IMR-90 (cell line): ENCODE measurements at places on chromosomes 6 and 20. TPM values are rescaled to one million over a fixed set of nuclear protein-coding genes. Genes with fewer than 3 reads are reported as not detected.

Gene SNAI1
- total RNA-seq, result 0.54 and 0.83 TPM in 2 replicates

Gene ENTPD6
- 53.6 and 61.1 TPM in 2 replicates for total RNA-seq

Gene PRIM2
- total RNA-seq, result 37.5 and 50.5 TPM in 2 replicates

Gene PHACTR3
- total RNA-seq, result not detected in 2 replicates

Gene NKAPL
- total RNA-seq, result 0.54 and 0.83 TPM in 2 replicates

Gene COL9A3
- 0.28 and 0.36 TPM in 2 replicates for total RNA-seq

Gene SLC22A23
- total RNA-seq, result 0.56 and 0.72 TPM in 2 replicates
